ENCODE measurements at places on chromosomes 1 and 21. TPM values are rescaled to one million over a fixed set of nuclear protein-coding genes. Genes with fewer than 3 reads are reported as not detected.

GRCh38 chr21:33217138-33217520 lies 12.6 kb upstream of the IFNAR2 start:
- DNase-seq: no peak

DNA sequence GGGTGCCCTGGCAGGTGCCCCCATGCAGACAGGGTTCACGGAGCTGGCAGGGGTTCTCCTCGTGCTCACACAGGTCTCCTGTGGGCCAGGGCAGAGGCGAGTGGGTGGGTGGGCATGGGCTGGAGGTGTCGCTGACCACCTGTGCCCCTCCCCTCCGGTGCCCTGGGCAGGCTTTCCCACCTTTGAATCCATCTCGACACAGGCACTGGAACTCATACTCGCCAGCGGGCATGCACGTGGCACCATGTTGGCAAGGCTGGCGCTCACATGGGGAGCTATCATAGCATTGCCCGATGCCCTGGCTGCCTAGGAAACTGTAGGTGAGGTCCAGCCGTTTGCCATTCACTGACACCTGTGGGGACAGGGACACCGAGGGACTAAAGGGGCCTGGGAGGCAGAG lies 16.0 kb downstream of the LDLRAD2 start:
- DNase-seq: no peak

GRCh38 chr1:24728982-24729381 lies 16.3 kb upstream of the CLIC4 start:
- DNase-seq: no peak

DNA sequence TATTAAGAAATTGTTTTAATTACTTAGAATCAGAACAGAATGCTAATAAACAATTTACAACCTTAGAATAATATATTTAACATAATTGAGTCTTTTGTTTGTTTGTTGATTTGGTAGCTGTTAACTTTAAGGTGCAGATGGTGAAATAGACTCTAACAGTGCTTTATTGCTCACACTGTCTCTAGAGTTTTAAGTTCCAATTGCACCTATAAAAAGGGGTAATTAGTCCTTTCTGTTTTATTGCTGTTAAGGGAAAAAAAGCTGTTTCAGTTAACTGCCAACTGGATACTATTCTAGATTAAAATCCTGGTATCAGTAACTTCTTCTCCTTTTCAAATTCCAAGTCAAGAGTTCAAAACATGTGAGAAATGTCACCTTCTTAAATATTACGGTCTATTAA lies 197.6 kb upstream of the TMPRSS15 start:
- no peak for DNase-seq

DNA sequence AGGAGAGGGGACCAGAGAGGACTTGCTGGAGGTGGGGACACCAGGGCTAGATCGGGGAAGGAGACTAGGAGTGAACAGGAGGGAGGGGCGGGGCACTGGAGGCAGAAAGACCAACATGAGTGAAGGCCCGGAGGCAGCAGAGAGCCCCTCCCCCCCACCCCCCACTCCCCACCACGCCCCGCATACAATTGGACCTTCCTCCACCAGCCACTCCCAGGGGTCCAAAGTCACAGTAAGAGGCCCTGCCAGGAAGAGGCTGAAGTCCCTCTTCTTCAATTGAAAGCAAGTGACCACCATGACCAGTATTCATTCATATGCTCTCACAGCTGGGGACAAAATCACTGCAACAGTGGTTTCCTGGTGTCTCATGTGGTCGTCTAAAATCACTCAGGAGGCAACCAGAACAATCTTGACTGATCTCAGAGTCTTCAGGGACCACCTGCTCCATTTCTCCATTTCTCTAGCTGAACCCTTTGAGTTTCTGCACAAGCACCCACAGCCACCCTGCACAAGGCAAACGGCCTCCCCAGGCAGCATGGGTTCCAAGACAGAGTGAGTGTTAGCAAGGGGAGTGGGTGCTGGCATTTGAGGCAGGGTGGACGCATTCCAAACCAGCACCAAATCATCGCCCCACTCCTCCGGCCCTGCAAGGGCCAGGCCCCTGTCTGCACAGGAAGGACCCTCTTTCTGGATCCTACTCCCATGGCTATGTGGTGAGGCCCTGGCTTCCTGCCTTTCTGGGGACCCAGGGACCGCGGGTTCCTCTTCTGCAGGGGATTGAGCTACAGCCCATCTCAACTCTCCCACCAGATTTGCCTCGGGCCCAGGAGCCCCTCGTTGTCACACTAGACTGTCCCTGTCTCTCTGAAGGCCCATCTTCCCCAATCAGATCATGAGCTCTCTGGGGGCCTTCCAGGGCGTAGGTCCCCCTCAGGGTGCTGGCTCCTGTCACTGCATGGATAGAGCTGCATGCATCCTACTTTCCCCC lies 17.0 kb downstream of the LAPTM5 start:
- DNase-seq: no peak

GRCh38 chr1:226401355-226402303 lies 6.3 kb downstream of the PARP1 start:
- no peak for DNase-seq

- no peak for DNase-seq
Observed at GRCh38 chr1:172605641-172606040, 53.3 kb upstream of the FASLG start.

ANKRD35 gene
- polyA plus RNA-seq: 2.1 TPM

LAPTM5 gene
- 16.1 TPM for polyA plus RNA-seq

MYOG gene
- 0.30 TPM for polyA plus RNA-seq

CNTN2 gene
- 0.76 TPM for polyA plus RNA-seq
